ENCODE measurements at places on chromosomes 2 and 18.

DNA sequence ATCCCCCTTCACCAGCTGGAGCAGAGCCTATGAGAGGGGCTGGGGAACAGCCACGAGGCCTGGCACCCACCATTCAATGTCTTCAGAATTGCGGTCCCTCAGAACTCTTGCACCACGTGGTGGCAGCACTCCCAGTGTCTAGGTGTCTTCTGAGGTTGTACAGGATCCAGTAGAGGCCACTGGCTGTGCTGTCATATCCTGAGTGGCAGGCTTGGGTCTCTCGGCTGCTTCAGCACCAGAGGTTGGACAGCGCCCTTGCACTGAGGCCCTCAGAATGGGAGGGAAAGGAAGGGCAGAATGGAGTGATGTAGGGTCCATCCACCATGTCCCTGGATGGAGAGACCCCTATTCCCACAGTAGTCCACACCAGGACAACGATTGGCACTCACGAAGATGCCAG, 112.0 kb upstream of the TEKT4 start:
- no peak overlapping the region for H3K27ac ChIP-seq
- DNase-seq: peak; percentile 66
- H3K36me3 ChIP-seq: no peaks in the 10 kb centered on the region
- H3K4me1 ChIP-seq: no peaks in the 10 kb centered on the region

DNA sequence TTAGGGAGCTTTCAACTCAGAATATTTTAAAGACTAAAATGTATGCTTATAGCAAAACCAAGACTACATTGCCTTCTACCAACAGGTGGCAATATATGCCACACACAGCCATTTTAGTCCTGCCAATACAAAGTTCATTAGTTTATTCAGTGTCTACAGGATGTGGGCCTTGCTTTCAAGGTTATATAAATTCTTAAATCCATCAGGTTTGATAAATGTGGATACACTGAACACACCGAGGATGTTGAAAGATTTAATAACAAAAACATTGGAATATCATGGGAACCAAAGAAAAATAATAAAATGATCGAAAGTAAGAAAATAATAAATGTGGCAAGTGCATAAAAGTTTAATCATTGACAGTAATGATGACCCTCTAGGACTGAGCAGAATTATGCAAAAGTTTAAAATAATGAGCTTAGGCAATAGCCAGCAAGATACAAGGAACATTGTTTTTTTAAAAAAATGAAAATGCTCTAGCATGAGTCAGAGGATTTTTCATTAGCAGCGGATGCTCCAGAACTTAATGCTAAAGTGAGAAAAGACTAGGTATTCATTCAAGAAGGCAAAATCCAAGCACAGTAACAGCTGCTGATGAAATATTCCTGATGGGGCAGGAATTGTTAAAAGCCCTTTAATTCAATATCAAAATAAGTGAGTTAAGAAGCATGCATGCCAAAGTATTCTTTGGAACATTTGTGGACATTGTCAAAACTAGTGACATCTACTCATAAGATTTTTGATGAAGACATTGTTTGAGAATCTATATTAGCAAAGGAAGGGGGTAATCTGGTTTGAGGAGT, 14.2 kb downstream of the SCN9A start:
- H3K27me3 ChIP-seq: no peaks in the 10 kb centered on the region
- no peak for DNase-seq
- no peaks in the 10 kb centered on the region for H3K36me3 ChIP-seq
- H3K4me3 ChIP-seq: no peak overlapping the region

DNA sequence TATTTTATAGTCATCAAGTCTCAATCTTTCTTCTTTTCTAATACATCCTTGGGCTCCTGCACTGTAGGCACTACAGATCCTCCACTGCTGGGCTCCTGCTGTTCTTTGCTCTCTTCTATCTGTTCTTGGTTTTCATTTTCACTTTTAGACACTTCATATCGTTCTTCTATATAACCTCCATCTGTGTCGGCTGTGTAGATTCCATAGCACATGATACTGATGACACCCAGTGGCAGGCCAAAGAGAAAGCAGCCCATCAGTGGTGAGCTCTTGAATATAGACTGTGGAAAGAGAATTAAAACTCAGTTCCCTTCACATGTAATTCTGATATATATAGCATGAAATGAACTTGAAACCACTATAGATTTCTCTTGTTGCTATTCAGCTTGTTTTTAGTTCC, 38.0 kb downstream of the TMX3 start:
- H3K36me3 ChIP-seq: peaks cover 63% of the 10 kb centered on the region
- H3K27ac ChIP-seq: no peak overlapping the region
- no peaks in the 10 kb centered on the region for H3K27me3 ChIP-seq
- no peak for DNase-seq

GRCh38 chr2:231483398-231484329, 19.4 kb upstream of the NCL start:
- no peaks in the 10 kb centered on the region for H3K36me3 ChIP-seq
- H3K27ac ChIP-seq: no peak overlapping the region
- DNase-seq: no peak

GRCh38 chr2:177430411-177430810, 37.8 kb downstream of the AGPS start:
- no peaks in the 10 kb centered on the region for H3K27me3 ChIP-seq
- H3K4me3 ChIP-seq: no peak overlapping the region
- no peak for DNase-seq
- H3K36me3 ChIP-seq: peaks cover 73% of the 10 kb centered on the region

GRCh38 chr2:173590276-173590861, 235.7 kb downstream of the CDCA7 start:
- no peak overlapping the region for H3K4me3 ChIP-seq
- DNase-seq: no peak
- H3K4me1 ChIP-seq: no peaks in the 10 kb centered on the region
- H3K27me3 ChIP-seq: no peaks in the 10 kb centered on the region
- H3K36me3 ChIP-seq: no peaks in the 10 kb centered on the region
- no peak overlapping the region for H3K27ac ChIP-seq

DNA sequence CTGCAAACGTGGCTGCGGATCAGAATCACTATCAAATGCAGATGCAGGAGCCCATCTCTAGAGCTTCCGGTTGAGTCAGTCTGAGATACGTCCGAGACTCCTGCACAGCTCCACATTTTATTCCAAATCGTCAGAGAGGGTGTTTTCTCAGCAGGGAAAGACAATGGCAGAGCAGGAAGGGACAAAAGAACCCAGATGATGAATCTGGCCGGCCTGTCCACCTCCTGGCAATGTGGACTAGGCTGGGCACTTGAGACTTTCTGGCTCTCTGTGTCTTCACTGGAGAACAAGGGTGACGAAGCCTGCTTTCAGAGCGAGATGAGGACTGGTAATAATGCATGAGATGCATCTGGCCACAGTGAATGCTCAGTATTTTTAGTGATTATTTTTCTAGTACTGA, 255.9 kb upstream of the MYT1L start:
- H3K27ac ChIP-seq: no peak overlapping the region
- H3K36me3 ChIP-seq: no peaks in the 10 kb centered on the region
- no peaks in the 10 kb centered on the region for H3K4me1 ChIP-seq

GRCh38 chr2:179571721-179572120, 289.7 kb downstream of the ZNF385B start:
- no peaks in the 10 kb centered on the region for H3K27me3 ChIP-seq
- H3K27ac ChIP-seq: no peak overlapping the region

GRCh38 chr2:187360286-187360685, 87.8 kb downstream of the CALCRL start:
- no peaks in the 10 kb centered on the region for H3K27me3 ChIP-seq
- H3K4me1 ChIP-seq: no peaks in the 10 kb centered on the region
- H3K36me3 ChIP-seq: no peaks in the 10 kb centered on the region
- H3K4me3 ChIP-seq: no peak overlapping the region
- no peak for DNase-seq
- no peak overlapping the region for H3K27ac ChIP-seq

- H3K4me1 ChIP-seq: no peaks in the 10 kb centered on the region
- H3K4me3 ChIP-seq: no peak overlapping the region
- no peaks in the 10 kb centered on the region for H3K27me3 ChIP-seq
- no peaks in the 10 kb centered on the region for H3K36me3 ChIP-seq
Measured at GRCh38 chr18:57859314-57859713, 56.2 kb upstream of the ATP8B1 start.

DNA sequence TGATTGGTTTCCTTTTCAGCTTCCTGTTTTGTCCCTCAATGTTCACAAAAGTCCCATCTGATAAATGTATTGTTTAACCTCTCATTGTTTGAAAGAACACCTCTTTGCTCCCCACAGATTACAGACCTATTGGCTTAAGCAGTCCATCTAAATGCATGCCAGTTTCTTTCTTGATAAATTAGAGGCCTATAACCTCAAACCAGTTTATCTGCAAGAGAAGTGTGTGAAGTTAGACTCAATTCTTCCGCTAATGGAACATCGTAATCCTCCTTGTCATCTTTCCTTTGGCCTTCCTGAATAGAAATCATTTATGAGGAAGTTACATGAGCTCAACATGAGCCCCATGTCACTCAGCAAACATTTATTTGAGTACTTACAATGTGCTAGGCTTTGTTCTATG, 74.0 kb downstream of the FRZB start:
- no peaks in the 10 kb centered on the region for H3K4me1 ChIP-seq
- no peak overlapping the region for H3K4me3 ChIP-seq
- no peaks in the 10 kb centered on the region for H3K36me3 ChIP-seq
- no peak overlapping the region for H3K27ac ChIP-seq
- DNase-seq: no peak

- no peaks in the 10 kb centered on the region for H3K4me1 ChIP-seq
- peaks cover 40% of the 10 kb centered on the region for H3K36me3 ChIP-seq
- H3K4me3 ChIP-seq: no peak overlapping the region
- DNase-seq: no peak
- H3K27ac ChIP-seq: no peak overlapping the region
- H3K27me3 ChIP-seq: no peaks in the 10 kb centered on the region
Measured at GRCh38 chr2:201007584-201007998, 44.1 kb upstream of the ORC2 start.

- no peak for DNase-seq
- H3K4me1 ChIP-seq: no peaks in the 10 kb centered on the region
- H3K27me3 ChIP-seq: no peaks in the 10 kb centered on the region
- no peak overlapping the region for H3K4me3 ChIP-seq
- H3K36me3 ChIP-seq: no peaks in the 10 kb centered on the region
- H3K27ac ChIP-seq: no peak overlapping the region
Measured at GRCh38 chr18:50662775-50663383, 103.0 kb downstream of the MAPK4 start.

DNA sequence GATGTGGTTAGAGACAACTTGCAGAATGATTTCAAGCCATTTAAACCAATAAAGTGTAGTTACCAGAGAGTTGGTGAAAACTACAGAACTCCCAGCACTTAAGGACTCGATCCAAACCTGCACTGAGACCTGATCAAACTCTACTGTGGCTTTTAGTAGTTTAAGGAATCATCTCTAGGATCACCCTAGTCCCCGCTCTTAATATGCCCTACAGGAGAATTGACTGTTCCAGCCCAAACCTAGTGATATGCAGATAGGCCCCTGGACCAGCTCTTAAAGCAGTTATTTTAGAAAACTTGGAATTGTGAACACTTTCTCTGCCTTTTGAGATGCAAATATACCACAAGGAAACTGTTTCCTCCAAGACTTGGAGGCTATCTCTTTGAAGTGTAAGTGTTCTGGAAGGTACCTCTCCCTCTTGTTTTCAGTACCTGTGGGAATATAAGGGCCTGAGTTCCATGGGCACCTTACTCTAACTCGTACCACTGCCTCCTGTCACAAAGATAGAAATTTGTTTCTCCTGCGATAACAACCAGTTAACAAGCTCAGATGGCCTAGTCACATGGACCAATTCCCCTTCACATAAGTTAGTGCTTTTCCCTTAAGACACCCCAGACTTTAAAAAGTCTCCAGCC, 1367.2 kb upstream of the SLC39A10 start:
- H3K27me3 ChIP-seq: no peaks in the 10 kb centered on the region
- no peak for DNase-seq
- H3K4me1 ChIP-seq: no peaks in the 10 kb centered on the region
- no peaks in the 10 kb centered on the region for H3K36me3 ChIP-seq
- H3K4me3 ChIP-seq: no peak overlapping the region

- H3K27ac ChIP-seq: no peak overlapping the region
- no peak for DNase-seq
- no peaks in the 10 kb centered on the region for H3K4me1 ChIP-seq
- H3K27me3 ChIP-seq: no peaks in the 10 kb centered on the region
Measured at GRCh38 chr2:135637456-135638087, 104.1 kb upstream of the UBXN4 start.

GRCh38 chr18:76801567-76802505, 20.5 kb upstream of the ZNF236 start:
- H3K4me1 ChIP-seq: peaks cover 6% of the 10 kb centered on the region
- no peak overlapping the region for H3K27ac ChIP-seq
- DNase-seq: no peak
- no peaks in the 10 kb centered on the region for H3K27me3 ChIP-seq
- no peaks in the 10 kb centered on the region for H3K36me3 ChIP-seq
- H3K4me3 ChIP-seq: no peak overlapping the region

- H3K27ac ChIP-seq: no peak overlapping the region
- no peak for DNase-seq
- H3K36me3 ChIP-seq: no peaks in the 10 kb centered on the region
- H3K4me1 ChIP-seq: peaks cover 21% of the 10 kb centered on the region
Measured at GRCh38 chr2:186697536-186697935, 3.7 kb downstream of the FAM171B start.

- H3K4me3 ChIP-seq: no peak overlapping the region
- no peak for DNase-seq
- H3K27ac ChIP-seq: no peak overlapping the region
- H3K27me3 ChIP-seq: no peaks in the 10 kb centered on the region
- peaks cover 12% of the 10 kb centered on the region for H3K36me3 ChIP-seq
- no peaks in the 10 kb centered on the region for H3K4me1 ChIP-seq
Measured at GRCh38 chr2:69209482-69209881, 177.5 kb downstream of the GFPT1 start.

- H3K4me1 ChIP-seq: peaks cover 51% of the 10 kb centered on the region
- H3K27me3 ChIP-seq: no peaks in the 10 kb centered on the region
- peak; percentile 40 for DNase-seq
- no peak overlapping the region for H3K4me3 ChIP-seq
- no peak overlapping the region for H3K27ac ChIP-seq
- H3K36me3 ChIP-seq: no peaks in the 10 kb centered on the region
Measured at GRCh38 chr2:201127570-201127969, 11.6 kb downstream of the CFLAR start.

Measured in DND-41 (cell line).